DMS79 (cell line): ENCODE measurements at places on chromosomes 2 and 18.

- DNase-seq = peak; percentile 58
These were observed 135.1 kb upstream of the GPC1 start for GRCh38 chr2:240300261-240300821.

- no peak for DNase-seq
These were observed 83.0 kb downstream of the MGAT5 start for GRCh38 chr2:134336921-134337320.

DNA sequence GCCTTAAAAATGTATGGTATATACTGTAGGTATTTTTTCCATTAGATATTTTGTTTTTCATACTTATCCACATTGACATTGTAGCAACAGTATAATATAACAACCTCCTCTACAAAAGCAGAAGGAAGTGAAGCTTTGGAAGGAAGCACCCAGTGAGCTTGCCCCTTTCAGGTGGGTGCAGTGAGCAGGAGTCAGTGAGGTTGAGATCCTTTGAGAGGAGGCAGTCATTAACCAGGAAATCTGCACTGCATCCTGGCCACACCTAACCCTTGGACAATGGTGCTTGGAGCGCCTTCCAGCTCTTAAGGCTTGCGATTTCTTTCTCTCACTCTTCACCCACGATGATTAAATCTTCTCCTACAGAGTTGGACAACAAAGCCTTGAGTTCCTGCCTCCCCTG, 13.9 kb downstream of the IL37 start:
- no peak for DNase-seq

- DNase-seq = no peak
These were observed 678.0 kb downstream of the ARHGAP15 start for GRCh38 chr2:143807192-143807591.

- DNase-seq = no peak
These were observed 751.9 kb downstream of the MBD2 start for GRCh38 chr18:53472546-53472945.

- no peak for DNase-seq
These were observed 71.2 kb downstream of the MAP4K4 start for GRCh38 chr2:101768556-101769220.

- DNase-seq = no peak
These were observed 78.3 kb upstream of the FZD5 start for GRCh38 chr2:207847807-207848544.

GRCh38 chr18:27668158-27668557, 483.1 kb upstream of the CHST9 start:
- DNase-seq = no peak

- DNase-seq = no peak
These were observed 2.9 kb downstream of the DSG3 start for GRCh38 chr18:31450409-31450808.

GRCh38 chr2:235669269-235669831, 175.5 kb downstream of the AGAP1 start:
- peak; percentile 55 for DNase-seq

DNA sequence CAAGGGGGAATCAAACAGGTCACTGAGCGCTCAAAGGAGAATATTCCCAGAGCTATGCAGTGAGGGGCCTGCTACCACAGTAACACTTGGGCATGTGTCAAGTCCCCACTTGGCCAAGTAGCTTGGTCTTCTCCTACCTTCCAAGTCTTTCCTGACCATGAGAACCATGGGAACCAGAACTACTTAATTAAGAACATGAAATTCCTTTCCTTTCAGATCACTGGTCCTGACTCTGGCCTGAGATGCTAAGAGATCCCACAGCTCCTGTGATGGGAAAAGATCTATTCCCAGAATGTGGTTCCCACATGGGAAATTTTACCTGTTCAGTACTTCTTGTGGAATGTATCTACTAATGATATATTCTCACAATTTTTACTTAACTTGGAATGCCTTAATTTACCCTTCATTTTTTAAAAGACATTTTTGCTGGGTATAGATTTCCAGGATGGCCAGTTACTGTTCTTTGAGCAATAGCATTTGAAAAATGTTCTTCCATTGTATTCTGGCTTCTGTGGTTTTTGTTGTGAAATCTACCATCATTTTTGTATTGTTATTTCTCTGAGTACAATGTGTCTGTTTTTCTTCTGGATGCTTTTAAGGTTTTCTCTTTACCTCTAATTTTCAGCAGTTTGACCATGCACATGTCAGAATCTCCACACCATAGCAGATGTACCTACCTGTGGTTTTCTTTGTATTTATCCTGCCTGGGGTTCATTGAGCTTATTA, 37.9 kb downstream of the KCNIP3 start:
- DNase-seq = no peak

- no peak for DNase-seq
These were observed 921.3 kb downstream of the CPS1 start for GRCh38 chr2:211477537-211478275.

DNA sequence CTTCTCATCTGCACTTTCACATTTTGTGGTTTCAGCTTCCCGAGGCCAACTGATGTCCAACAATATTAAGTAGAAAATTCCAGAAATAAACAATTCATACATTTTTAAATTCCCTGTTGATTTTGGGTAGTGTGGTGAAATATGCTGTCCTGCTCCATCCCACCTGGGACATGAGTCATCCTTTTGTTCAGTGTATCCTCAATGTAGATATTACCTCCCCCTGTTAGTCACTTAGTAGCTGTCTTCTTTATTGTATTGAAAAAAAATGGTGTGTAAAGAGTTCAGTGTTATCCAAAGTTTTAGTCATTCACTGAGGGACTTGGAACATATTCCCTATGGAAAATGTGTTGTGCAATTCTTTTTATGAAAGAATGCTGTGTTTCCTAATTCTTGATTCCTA, 348.1 kb downstream of the SOCS6 start:
- DNase-seq = no peak

GRCh38 chr18:32373995-32374394, 96.7 kb downstream of the GAREM1 start:
- DNase-seq = peak; percentile 59

DNA sequence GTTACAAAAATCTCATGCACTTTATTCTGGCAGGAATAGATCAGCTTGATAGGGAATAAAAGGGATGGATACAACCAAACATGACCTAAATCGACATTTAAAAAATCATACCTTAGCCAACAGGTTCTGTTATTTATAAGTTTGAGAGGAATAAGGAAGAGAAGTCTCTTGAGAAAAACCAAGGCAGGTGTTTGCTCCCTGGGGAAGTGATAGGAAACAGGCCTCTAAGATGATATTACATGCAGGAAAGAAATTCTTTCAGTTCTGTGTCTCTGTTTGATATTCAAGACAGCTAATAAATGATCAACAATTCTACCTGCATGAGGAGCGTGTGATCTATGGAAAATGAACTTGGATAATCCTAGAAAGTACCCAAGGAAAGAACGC, 184.8 kb upstream of the ZEB2 start:
- no peak for DNase-seq

DNA sequence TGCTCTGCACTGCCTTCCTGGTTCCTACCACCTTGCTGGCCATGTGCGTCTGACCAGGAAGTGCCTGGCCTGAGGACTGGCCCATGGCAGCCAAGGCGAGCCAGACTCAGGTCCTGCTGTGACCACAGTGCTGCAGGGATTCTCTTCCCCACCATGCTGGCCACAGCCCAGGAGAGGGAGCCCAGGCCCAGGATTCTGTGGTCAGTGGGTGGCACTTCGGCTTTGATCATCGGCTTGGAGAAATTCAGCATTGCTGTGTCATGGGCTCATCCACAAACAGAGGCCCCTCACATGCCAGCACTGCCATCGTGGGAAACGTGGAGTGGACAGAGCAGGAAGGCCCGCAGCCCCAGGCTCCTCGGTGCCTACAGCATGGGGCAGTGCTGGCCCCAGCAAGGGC, 211.6 kb downstream of the SEPTIN10 start:
- DNase-seq = no peak

DNA sequence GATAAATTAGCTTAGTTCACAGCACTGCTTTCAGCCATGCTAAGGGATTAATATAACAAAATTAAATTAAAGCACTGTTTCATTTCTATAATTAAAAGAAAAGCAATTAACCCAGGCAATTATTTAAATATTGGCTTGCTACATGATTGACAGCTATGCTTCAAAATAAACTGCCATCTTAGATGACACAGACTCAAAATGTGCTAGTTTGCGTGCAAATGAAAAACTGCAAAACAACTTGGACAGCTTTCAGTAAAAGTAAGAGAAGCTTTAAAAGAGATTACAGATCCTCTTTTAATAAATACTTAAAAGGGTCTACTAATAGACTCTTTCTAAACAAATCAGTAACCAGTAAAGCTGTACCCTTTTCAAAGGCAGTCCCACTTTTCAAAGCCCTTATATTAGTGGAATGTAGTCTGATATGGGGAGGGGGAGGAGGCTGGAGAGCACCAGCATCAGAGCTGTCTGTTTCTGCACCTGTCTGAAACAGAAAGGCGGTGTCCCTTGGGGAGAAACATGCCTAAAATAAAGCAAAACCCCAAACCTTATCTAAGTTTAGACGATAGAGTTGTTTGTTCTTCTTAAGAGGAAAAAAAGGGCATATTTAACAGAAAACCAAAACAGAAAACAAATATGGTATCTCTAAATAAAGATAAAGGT, 20.8 kb downstream of the EIF2AK3 start:
- DNase-seq = no peak

DNA sequence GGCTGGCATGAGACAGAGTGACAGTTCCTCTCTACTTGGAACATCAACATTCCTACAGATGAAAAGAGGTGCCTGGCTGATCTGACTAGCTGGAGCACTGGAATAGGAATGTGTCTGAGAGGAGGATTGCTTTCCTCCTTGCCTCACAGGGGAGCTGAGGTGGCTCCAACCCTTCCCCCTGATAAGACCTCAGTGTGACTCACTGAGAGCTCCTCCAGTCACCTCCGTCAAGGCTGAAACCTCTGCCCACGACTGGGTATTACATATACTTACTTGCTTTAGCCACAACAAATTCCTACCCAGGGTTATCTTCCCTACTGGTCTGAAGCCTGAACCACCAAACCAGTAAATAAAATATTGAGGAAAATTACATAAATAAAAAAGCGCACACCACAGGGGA, 342.7 kb upstream of the REG3G start:
- no peak for DNase-seq

DNA sequence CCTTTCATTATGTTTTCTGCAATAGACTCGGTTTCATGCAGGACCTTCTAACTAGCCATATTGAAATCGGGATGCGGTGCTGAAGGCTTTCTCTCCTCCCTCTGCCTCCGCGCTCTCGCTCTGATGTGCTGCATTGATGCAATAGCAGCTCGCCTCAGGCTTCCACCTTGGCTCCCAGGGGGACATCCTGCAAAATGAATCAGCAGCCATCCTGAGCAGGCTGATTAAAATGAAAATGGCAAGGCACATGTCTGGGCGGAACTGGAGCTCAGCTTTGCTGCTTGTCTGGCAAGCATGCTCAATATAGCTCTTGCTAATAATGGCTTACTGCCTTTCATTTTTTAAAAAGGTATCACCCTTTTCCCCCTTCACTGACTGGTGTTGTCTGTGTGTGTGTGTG, 806 bp upstream of the MYT1L start:
- peak; percentile 84 for DNase-seq

GRCh38 chr2:85911814-85912692, 23.3 kb upstream of the ST3GAL5 start:
- DNase-seq = peak; percentile 27

DNA sequence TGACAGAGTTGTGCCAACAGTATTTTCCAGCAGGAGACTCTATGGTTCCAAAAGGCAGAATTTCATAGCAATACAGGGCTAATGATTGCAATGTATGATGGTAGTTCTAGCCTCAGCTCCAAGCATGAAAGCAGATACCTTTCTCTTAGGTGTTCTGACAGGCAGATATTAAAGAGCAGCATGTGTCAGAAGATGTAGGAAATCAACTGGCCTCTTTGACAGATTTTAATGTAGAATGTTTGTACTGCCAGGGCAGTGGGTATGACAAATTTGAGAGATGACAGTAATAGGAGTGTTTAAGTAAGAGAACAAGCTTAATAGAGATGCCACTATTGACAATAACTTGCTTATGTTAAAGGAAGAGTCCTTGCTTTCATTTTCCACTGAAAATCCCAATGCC, 21.5 kb upstream of the VWC2L start:
- no peak for DNase-seq

GRCh38 chr2:127552846-127553245, 17.4 kb downstream of the MYO7B start:
- DNase-seq = no peak
